ENCODE measurements at places on chromosomes 1 and 21.

DNA sequence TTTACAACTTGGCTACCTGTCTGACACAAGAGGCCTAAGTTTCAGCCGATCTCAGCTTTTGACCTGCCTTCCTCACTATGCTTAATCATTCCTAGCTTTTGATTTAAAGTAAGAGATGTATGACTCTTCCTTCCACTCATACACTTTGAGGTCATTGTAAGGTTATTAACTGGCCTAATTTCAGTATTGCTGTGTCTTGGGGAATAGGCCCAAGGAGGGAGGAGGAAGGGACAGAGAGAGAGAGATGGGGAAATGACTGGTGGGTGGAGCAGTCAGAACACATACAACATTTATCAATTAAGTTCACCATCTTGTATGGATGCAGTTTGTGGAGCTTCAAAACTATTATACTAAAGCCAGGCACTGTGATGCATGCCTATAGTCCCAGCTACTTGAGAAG is 28.3 kb upstream of the FAM20B start:
- no peak for DNase-seq

DNA sequence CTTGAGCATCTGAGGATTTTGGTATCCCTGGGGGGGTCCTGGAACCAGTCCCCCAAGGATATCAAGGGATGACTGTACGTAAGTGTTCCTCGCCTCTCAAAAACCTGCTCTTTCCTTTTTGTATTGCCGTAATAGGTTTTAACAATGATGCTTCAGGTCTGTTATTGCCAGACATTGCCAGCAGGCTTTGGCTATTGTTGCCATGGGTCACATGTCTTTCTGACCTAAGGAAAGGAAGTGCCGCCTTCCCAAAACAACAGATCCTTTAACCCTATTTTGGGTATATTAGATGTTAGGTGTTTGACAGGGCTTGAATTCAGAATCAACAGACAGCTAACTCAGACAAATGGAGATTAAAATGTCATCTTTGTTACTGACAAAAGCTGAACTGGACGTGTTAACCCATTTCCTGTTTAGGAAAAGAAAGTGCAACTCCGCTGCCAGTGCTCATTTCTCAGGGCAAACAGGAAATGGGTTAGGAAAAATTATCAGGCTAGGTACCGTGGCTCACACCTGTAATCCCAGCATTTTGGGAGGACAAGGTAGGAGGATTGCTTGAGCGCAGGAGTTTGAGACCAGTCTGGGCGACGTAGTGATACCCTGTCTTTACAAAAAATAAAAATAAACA is 12.4 kb upstream of the PRPF38B start:
- no peak for DNase-seq

- DNase-seq = peak; percentile 23
These were observed 3.7 kb upstream of the FNDC7 start for GRCh38 chr1:108708691-108709660.

GRCh38 chr1:65172936-65173690 is 25.1 kb downstream of the AK4 start:
- peak; percentile 77 for DNase-seq

- no peak for DNase-seq
These were observed 64.9 kb upstream of the BARHL2 start for GRCh38 chr1:90782046-90782445.

DNA sequence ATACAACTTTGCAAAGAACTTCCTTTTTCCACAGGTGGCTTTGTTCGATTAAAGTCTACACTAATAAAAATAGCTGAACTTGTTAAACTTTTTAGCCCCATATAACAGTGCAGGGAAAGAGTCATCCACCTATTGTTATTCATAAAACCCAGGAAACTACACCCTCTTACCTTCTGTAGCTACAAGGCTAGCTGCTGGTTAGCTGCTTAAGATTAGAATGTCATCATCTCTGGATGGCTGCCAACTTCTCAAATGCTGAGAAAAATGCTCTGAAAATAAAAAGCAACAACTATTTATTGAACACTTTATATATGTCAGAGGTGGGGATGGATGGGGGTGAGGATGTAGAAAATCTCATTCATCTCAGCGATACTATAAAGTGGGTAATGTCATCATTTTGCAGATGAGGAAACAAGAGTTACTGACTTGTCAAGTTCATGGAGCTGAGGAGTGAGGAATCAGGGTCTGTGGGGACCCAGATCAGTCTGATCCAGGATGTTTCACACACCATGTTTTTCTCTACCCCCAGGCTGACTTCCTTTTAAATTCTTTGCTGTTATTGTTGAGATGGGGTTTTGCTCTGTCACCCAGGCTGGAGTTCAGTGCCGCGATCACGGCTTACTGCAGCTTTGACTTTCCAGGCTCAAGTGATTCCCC is 17.1 kb downstream of the ATP5PF start:
- DNase-seq = no peak

DNA sequence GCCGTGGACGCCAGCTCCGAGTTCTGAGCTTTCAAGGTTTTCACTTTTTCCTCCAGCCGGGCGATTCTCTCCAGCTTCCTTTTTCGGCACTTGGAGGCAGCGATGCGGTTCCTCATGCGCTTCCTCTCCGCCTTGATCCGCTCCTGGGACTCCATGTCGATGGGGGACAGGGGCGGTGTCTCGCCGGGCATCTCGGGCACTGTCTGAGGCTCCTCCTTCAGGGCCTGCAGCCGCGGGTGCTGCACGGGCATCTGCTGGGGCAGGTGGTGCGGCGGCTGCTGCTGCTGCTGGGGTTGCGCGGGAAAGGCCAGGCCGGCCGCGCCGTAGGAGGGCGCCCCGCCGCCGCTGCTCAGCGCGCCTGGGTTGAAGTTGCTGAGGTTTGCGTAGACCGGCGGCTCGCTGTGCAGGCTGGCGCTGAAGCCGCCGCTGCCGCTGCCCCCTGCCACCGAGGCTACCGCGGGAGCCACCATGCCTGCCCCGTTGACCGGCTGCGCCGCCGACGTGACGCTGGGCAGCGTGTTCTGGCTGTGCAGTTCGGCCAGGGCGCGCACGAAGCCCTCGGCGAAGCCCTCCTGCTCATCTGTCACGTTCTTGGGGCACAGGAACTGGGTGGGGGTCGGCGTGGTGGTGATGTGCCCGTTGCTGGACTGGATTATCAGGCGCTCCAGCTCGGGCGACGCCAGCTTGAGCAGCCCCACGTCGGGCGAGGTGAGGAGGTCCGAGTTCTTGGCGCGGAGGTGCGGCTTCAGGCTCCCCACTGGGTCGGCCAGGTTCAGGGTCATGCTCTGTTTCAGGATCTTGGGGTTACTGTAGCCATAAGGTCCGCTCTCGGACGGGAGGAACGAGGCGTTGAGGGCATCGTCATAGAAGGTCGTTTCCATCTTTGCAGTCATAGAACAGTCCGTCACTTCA is 1.4 kb downstream of the JUN start:
- peak; percentile 28 for DNase-seq

DNA sequence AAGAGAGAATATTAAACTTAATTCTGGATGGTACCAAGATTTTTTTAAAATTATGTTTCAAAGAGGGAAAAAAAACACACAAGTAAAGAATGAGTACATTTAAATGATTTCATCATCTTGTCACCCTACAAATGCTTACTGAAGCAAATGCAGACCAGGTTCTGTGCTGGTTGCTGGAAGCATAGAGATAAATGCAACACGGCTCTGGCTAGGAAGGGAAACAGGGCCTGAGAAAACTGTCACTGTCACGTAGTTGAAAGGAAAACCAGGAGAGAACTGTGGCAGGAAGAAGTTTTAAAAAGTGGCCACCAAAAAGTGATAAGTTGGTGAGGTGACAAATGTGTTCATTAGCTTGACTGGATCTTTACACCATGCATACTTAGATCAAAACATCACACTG is 336.9 kb upstream of the NFIA start:
- no peak for DNase-seq

- DNase-seq = no peak
These were observed 240.5 kb upstream of the SNX7 start for GRCh38 chr1:98421085-98421435.

DNA sequence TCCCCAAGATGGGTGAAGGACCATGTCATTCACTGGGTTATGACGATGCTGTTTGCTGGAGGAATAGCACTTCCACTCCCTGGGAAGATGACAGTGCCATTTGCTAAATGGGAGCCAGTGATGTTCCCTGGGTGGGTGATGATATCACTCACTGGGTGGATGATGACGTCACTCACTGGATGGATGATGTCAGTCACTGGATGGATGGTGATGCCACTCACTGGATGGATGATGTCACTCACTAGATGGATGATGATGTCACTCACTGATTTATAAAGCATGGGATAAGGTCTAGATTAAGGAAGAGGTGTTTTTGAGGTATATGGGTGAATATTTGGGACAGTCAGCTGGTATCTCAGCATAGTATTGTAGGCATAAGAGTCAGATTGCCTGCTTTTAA is 457.2 kb downstream of the AJAP1 start:
- DNase-seq = no peak

GRCh38 chr1:241171991-241172390 is 185.0 kb downstream of the RGS7 start:
- no peak for DNase-seq

DNA sequence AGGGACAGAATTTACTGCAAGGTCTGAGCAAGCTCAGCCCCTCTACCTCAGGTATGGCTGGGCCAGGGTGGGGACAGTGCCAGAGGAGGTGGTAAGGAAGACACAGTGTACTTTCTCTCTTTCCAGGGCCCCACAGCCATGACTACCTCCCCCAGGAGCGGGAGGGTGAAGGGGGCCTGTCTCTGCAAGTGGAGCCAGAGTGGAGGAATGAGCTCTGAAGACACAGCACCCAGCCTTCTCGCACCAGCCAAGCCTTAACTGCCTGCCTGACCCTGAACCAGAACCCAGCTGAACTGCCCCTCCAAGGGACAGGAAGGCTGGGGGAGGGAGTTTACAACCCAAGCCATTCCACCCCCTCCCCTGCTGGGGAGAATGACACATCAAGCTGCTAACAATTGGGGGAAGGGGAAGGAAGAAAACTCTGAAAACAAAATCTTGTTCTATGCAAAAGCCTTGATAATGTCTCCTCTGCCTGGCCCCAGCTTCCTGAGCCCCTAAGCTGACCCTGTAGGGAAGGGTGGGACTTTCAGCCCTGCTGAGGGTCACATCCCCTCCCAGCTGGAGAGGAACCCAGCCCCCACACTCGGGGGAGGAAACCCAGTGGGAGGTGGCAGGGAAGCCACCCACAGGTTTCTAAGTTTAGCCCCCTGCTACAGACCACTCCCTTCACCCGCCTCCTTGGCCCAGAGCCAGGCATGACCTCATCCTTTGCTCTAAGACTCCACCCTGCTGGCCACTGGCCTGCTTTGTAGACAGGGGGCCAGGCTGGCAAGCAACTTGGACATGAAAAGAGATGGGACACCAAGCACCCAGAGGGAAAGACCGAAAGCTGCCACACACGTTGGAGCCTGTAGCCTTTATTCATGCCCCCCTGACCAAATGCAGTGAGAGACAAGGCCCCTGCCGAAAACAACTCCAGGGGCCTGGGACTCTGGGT is 6.4 kb downstream of the RHOC start:
- DNase-seq = peak; percentile 88

DNA sequence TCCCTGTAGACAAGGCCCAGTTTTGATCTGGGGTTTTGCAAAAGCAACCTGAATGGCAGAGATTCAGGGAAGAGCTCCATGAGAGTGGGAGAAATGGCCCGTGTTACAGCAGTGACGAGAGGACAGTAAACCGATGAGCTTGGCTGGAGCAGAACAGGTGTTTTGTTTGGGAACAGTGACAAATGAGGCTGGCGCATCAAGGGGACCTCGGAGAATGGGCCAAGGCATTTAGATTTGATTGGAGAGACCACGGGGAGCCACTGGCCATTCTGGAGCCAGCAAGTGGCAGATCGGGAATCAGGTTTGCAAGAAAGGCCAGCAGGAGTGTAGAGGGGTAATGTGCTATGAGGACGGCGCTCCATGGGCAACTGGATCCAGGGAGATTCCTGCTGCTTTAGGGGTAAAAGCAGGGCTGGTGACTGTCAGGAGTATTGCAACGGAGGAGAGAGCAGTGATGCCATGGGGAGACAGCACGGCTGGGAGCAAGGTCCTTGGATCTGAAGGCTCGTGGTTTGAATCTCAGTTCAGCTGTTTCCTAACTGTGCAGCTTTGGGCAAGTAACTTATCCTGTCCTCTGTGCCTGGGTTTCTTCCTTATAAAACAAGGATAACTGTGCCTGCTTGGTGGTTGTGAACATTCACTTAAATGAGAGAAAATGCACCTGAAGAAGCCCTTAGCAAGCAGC is 9.9 kb upstream of the KLHDC7A start:
- no peak for DNase-seq

- peak; percentile 49 for DNase-seq
These were observed 12.1 kb upstream of the SGIP1 start for GRCh38 chr1:66521721-66522365.

DNA sequence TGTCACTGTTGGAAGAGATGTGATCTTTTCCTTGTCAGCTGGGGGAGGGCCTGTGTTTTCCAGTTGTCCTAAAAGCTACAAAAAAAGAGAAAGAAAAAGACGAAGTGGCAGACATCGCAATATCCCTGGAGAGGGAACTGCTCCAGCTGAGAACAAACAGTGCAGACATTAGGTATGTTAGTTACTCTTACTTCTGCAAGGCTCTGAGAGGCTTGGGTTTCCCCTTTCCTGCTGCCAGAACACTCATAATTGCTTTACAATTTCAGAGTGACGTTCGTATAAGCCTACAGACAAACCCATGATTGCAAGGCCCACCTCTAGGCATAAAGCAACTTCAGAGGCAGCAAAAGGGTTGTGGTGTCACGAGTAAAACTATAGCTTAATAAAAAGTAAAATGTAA is 31.1 kb downstream of the CD160 start:
- DNase-seq = no peak

GRCh38 chr1:172095846-172096245 is 254.5 kb downstream of the DNM3 start:
- no peak for DNase-seq

DNA sequence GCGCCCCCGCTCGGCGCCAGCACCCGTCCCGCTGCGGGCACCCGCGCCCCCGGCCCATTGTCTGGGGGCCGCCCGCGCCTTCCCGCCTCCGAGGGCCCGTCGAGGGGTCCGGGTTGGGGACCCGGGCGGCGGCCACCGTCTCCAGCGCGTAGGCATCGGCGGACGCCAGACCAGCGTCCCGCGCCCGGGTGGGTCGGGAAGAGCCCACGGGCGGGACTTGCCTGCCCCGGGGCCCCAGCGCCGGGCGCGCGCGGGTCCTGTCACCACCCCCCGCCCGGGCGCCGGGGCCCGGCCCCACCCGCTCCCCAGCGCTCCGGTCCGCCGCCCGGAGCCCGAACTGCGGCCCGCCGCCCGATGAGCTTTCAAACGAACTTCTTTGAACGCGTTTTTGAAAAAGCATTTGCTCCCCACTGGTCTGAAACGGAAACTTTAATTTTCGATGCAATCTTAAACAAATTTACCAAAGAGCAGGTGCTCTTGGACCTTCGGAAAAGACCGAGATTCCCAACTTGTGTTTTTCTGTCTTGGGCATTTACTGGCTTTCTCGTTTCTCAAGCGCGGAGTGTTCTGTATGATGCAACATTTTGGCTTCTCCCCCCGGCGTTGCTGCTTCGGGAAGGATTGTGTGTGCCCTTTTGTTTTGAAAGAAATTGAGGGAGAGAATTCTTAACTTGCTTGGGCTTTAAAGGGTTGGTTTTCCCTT is 615 bp downstream of the CLIC4 start:
- DNase-seq = peak; percentile 66
